Stimulated activated CD4-positive, alpha-beta T cell treated with anti-CD3 and anti-CD28 coated beads, Interleukin-2, amount 100 ng/mL, for 24 hours (primary cell): ENCODE measurements at places on chromosomes 1 and 21.

DNA sequence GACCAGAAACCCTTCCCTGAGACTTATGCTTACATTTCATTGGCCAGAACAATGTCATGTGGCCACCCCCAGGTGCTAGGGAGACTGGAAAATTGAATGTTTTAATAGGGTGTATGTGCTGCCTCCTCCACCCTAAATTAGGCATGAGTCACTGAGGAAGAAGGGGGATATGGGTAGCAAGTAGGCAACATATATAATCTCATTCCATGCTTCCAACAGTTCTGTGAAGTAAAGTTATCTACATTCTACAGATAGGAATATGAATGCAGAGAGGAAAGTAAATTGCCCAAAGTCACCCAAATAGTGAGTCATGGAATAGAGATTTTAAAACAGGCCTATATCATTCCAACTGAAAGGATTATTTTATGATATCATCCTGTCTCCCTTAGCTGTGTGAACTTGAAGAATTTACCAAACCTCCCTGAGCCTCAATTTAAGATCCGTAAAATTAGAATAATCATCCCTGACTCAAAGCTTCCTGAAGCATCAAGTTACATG is 168.6 kb upstream of the FGGY start:
- no peak for DNase-seq

- no peak for DNase-seq
Measured at GRCh38 chr1:77382366-77382765, 100.5 kb downstream of the AK5 start.

DNA sequence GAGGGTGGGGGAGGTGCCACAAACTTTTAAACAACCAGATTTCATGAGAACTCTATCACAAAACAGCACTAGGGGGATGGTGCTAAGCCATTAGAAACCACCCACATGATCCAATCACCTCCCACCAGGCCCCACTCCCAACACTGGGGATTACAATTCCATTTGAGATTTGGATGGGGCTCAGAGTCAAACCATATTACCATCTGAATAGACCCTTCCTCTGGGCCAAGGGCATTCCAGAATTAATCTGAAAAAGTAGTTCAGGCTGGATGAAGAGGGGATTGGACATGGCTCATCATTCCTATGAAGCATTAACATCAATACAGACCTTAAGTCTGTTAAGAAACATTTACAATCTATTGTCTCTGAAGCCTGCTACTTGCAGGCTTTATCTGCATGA is 149.9 kb upstream of the DNAH14 start:
- DNase-seq = no peak

DNA sequence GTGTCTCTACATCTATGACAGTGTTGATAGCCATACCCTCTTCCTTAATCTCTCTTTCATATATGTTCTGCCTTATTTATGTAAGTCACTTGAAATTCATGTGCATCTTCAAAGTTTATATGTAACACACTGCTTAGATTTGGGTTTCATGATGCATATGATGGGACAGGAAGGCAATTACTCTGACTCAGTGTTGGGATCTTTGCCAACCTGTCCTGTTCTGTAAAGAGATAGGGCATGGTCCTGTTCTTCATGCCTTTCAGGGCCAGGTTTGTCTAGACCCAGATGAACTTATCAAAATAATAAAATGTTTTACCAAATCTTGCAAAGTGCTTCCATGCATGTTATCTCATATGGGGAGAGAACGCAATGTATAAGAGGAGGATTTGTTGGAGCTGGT is 69.5 kb downstream of the TMPRSS15 start:
- no peak for DNase-seq

- DNase-seq = no peak
Measured at GRCh38 chr1:244067893-244068292, 16.8 kb downstream of the ZBTB18 start.

DNA sequence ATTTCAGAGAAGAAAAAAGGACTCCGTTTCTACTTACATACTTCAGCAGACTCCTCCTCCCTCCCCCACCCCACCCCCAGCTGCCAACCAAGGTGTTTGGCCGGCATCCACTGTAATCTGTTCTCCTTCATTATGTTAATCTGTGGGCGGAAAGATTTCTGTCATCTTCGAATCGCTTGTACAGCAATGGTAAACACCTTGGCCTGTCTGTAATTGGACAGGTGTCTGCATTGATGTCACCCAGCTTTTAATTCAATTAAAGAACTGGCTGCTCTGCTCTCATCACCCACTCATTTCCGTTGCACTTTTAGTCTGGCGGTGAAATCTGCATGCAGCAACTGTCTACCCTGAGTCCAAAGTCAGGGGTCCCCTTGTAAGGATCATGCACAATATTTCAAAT is 368.6 kb downstream of the USH2A start:
- DNase-seq = no peak

GRCh38 chr1:215185067-215185620 is 102.6 kb downstream of the KCNK2 start:
- no peak for DNase-seq

DNA sequence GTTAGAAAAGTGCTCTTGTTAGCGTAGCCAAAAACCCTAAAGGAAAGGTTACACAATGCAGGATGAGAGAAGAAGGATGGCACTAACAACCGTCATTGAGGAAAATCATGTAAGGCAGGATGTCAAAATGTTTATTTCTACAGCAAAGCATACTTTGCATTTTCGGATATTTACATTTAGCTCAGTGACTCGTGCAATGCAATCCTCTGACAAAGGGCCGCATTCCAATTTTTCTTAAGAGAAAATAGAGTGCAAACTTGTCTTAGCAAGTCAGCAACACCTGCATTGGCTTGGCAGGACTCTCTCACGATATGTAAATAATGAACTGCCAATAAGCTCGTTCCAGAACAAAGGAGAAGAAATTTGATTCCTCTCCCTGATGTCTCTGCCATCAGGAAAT is 33.3 kb downstream of the TIAM1 start:
- DNase-seq = no peak

DNA sequence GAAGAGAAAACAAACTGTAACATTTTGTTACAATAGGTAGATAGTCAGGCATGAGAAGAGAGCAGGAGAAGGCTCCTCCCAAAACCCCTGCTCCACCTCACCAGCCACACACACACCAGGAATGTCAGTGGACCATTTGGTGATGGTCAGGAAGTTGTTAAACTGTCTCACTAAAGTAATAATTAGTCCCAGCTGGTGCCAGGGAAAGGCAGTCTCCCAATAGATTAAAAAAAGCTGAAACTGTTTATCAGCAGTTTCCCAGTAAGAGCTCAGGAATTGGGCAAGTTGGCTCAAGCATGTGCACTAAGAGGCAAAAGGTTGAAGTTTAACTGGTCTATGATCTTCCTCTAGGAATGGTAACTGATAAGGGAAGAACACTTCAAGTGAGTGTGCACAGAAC is 249.6 kb downstream of the COL11A1 start:
- no peak for DNase-seq

DNA sequence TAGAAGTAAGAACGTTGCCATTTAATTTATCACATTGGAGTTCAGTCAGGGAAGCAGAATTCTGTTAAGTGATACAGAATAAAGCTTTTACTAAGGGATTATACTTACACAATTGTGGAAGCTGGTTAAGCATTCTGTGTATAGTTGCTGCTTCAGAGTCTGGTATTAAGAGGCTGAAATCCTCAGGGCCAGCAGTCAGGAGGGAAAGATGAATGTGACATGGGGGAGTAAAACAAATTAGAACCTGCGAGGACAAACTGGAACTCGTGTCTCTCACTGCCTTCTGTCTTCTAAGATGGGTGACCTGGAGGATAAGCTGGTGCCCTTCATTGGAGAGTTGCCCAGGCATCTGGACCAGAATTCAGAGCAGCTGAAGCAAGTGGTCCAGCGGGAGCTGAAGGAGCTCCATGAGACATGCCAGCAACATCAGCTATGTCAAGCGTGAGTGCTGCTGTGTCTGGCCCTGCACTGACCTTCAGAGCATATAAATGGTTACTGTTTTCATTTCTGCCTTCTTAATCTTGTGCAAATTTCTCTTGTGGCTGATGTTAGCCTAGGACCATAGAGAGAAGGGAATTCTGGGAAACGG is 23.0 kb downstream of the MARK1 start:
- no peak for DNase-seq

- no peak for DNase-seq
Measured at GRCh38 chr1:237814319-237814924, 76.3 kb downstream of the ZP4 start.

GRCh38 chr1:3236361-3236760 is 167.4 kb downstream of the PRDM16 start:
- DNase-seq = no peak

DNA sequence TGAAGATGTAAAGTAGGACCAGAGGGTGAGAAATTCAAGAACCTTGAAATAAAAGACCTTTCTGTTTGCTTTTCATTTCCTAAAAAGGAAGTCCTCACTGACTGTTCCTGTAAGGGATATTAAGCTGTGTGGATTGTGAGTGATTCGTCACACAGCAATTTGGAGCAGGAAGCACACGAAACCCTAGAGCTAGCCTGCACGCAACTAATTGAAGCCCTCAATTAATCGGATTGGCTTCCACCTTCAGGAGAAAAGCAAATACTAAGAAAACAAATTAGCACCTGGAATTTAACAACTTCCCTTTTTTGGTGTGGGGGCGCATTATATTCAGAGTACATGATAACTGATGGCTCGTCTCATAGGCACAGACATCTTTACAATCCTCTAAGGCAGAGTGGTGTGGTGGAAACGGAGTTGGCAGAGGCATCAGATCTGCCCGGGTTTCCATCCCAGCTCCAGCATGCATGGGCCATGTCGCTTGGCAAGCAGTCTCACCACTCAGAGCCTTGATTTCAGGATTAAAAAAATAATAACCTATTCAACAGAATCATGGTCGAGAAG is 95.2 kb downstream of the KCNJ15 start:
- DNase-seq = no peak

DNA sequence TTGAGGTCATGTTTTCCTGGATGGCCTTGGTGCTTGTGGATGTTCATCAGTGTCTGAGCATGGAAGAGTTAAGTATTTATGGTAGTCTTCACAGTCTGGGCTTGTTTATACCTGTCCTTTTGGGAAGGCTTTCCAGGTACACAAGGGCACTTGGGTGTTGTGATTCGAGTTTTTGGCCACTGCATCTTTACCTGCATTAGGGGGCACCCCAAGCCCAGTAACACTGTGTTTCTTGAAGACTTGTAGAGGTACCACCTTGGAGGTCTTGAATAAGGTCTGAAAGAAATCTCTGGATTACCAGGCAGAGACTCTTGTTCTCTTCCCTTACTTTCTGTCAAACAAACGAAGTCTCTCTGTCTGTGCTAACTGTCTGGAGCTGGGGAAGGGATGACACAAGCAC is 34.4 kb upstream of the ROR1 start:
- DNase-seq = no peak

GRCh38 chr1:36625253-36625934 is 142.7 kb upstream of the CSF3R start:
- DNase-seq = no peak

DNA sequence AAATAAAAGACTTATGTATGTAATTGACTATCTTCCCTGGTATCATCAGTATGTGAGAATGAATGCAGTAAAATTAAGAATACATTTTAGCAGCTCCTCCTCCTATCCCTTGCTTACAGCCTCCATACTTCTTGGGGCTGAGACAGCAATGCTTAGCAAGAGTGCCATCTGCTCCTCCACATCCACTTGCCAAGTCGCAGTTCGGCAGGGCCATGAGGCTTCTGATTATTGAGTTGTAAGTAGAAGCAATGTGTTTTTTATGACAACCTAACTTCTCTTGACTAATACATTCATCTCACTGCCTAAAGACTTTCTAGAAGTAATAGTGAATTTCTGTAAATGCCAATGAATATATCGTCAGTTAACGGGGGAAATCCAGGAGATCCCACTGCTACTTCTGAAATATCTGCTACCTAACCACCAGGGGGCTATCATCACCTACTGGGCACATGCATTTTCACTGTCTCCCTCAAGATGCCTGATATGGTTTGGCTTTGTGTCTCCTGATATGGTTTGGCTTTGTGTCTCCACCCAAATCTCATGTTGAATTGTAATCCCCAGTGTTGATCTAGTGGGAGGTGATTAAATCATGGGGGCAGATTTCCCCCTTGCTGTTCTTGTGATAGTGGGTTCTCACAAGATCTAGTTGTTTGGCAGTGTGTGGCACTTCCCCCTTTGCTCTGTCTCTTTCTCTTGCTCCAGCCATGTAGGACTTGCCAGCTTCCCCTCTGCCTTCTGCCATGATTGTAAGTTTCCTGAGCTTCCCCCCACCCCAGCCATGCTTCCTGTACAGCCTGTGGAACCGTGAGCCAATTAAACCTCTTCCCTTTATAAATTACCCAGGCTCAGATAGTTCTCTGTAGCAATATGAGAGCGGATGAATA is 59.6 kb downstream of the EXTL2 start:
- DNase-seq = no peak

DNA sequence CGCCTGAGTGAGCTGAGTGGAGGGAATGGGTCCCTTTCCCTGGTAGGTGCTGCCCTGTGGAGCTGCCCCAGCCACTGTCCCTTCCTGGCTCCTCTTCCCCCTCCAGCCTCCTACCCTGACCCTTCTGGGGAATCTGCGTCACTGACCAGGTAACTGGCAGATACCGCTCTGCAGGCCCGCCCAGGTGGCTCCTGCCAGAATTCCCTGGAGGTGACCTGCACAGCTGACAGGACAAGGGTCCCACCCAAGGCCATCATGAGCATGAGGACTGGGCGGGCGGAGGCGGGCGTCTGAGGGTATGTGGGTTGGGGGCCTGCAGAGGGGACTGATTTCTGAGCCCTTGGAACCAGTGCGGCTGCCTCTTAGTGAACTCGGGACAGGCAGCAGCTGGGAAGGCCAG is 32.5 kb downstream of the DHRS3 start:
- no peak for DNase-seq

GRCh38 chr1:52629325-52629643 is 3.7 kb upstream of the SHISAL2A start:
- DNase-seq = no peak

GRCh38 chr21:41497008-41497407 is 10.9 kb downstream of the TMPRSS2 start:
- no peak for DNase-seq

- DNase-seq = no peak
Measured at GRCh38 chr1:159990005-159990404, 36.0 kb upstream of the SLAMF9 start.

DNA sequence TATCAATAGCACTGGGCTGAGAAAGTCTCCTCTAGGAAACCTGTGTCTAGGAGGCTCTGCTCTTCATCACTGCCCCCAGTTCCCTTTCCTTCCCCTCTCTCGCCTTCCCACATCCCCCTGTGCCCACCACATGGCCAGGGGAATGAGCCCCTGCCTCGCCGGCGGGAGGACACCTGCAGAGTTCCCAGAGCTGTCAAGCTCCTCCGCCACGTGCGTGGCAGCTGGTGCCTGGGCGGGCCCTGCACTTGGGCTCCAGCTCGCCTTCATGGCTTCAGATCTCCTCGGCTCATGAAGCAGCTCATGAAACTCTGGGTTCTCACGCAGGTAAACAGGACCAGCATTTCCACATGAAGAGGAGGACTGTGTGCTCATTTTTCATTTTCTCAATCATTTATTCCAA is 62.8 kb downstream of the SIM2 start:
- DNase-seq = no peak

- DNase-seq = peak; percentile 3
Measured at GRCh38 chr1:248686815-248687214, 15.8 kb downstream of the OR14I1 start.

- DNase-seq = peak; percentile 77
Measured at GRCh38 chr1:205284420-205285144, 37.0 kb downstream of the NUAK2 start.

GRCh38 chr1:64480999-64481772 is 11.3 kb downstream of the CACHD1 start:
- no peak for DNase-seq

- DNase-seq = no peak
Measured at GRCh38 chr21:38196036-38196435, 60.8 kb upstream of the KCNJ15 start.

GRCh38 chr1:240192851-240193250 is 101.2 kb downstream of the FMN2 start:
- DNase-seq = no peak

GRCh38 chr1:2121101-2121691 is 71.0 kb downstream of the PRKCZ start:
- no peak for DNase-seq
